ENCODE measurements at places on chromosomes 1 and 21.

- no peak for DNase-seq
Observed at GRCh38 chr1:19650416-19651140, 6.5 kb downstream of the NBL1 start.

GRCh38 chr1:67264899-67265298, 42.8 kb upstream of the IL12RB2 start:
- no peak for DNase-seq

- no peak for DNase-seq
Observed at GRCh38 chr1:217969428-217969827, 315.7 kb upstream of the RRP15 start.

DNA sequence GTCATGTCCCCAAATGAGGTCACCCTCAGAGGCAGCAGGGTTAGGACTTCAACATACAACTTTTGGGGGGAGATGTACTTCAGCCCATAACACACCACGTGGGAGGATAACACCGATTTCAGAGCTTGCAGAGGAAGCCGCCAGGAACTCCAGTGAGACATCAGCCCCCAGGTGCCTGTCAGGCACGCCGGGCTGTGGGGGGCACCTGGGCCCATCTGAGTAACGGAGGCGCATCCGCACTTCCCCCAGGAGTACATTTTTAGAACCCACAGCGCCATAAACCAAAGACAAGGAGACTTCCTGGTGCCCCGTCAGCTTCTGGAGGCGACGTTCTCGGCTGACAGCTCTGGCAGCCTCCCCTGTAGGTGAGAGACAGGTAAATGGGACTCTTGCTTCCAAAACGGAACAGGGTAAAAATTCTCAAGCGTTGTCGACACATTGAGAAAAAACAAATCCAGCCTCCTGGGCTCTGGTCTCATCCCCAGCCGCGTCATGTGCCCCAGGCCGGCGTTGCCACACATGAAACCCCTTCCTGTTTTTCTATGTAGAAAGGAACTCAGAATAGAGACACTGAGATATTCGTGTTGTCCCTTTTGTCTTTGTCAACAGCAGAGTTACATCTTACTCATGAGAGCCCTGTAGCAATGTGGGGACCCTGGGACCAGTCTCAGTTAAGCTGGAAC, 93.3 kb downstream of the PDE9A start:
- no peak for DNase-seq

DNA sequence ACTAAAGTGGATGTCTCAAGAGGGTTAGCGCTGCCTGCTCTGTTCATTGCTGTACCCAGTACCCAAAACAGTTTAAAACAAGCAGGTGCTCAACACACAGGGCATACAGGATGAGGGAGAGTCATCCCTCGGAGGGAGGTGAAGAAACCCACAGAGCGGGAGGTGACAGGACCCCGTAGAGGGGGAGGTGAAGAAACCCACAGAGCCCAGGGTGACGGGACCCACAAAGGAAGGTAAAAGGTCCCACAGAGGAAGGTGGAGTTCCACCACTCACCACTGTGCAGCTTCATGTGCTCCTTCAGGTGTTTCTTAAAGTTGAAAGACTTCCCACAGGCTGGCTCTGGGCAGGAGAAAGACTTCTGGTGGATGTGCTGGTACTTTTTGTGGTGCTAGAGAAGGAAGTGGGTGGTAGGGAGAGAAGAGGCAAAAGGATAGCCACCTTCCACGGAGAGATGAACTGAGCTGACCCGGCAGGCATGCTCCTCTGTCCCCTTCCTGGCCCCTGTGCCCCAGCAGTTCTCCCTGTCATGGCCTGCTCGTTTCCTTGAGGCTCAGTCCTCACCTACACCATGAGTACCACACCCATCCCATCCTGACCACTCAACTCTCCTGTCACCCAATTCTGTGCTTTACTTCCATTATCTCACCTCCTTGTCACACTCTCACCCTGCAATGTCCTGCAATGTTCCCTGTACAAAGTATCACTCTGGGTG, 5.1 kb downstream of the ZNF692 start:
- no peak for DNase-seq

DNA sequence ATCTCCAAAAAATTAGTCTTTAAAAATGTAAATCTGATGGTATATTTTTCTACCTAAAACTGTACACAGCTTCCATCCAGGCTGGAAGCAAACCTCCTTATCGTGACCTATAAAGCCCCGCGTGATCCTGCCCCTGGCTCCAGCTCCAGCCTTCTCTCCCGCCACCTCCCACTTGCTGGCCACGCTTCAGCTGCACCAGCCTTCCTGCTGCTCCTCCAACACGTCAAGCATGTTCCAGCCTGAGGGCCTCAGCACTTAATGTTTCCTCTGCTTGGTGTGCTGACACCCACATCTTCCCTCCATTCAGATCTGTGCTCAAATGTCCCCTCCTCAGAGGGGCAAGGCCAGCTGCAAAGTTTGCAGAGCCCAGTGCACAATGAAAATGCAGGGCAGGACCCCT, 123.5 kb upstream of the MAGI3 start:
- no peak for DNase-seq

GRCh38 chr21:25453524-25453923, 153.8 kb downstream of the MRPL39 start:
- no peak for DNase-seq

GRCh38 chr1:111987502-111987901, 2.0 kb downstream of the KCND3 start:
- DNase-seq = no peak

All from psoas muscle (tissue), 8 donors.